ENCODE measurements at places on chromosomes 11 and 22.
A peak's percentile ranks its signal among the peaks of the same experiment; 100 is the strongest.

- DNase-seq, result no peak
Observed at GRCh38 chr11:131796541-131796940, 426.1 kb downstream of the NTM start.

DNA sequence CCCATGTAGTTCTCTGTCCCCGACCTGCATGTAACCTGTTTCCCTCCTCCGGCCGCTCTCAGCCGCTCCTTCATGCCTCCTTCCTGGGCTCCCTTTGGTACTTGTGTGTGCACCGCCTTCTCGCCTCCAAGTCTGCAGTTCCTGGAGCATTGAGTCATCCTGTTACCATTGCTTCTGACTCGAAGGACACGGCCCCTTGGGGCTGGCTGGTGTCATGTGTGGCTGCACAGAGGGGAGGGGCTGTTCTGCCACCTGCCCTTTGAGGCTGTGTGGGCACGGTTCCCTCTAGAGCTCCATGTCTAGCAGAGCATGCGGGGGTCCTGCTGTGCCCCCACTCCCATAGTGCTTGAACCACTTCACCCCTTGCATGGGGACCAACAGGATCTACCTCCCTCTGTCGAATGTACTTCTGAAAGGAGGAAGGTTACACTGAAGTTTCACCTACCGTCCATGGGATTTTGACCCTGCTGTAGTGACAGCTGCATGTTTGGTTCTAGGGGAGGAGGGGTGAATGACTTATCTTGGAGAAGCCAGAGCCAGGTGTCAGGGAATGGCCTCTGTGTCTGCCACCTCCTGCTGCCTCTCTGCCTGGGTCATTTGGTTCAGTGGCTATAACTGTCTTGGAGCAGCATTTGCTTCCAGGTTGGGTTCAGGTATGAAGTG, 39.6 kb downstream of the BCR start:
- peak; percentile 70 for DNase-seq

- DNase-seq, result no peak
Observed at GRCh38 chr22:37500745-37501609, 14.8 kb upstream of the MFNG start.

- DNase-seq, result no peak
Observed at GRCh38 chr22:37496651-37497050, 10.5 kb upstream of the MFNG start.

- DNase-seq, result no peak
Observed at GRCh38 chr11:85831050-85831449, 20.1 kb upstream of the SYTL2 start.

DNA sequence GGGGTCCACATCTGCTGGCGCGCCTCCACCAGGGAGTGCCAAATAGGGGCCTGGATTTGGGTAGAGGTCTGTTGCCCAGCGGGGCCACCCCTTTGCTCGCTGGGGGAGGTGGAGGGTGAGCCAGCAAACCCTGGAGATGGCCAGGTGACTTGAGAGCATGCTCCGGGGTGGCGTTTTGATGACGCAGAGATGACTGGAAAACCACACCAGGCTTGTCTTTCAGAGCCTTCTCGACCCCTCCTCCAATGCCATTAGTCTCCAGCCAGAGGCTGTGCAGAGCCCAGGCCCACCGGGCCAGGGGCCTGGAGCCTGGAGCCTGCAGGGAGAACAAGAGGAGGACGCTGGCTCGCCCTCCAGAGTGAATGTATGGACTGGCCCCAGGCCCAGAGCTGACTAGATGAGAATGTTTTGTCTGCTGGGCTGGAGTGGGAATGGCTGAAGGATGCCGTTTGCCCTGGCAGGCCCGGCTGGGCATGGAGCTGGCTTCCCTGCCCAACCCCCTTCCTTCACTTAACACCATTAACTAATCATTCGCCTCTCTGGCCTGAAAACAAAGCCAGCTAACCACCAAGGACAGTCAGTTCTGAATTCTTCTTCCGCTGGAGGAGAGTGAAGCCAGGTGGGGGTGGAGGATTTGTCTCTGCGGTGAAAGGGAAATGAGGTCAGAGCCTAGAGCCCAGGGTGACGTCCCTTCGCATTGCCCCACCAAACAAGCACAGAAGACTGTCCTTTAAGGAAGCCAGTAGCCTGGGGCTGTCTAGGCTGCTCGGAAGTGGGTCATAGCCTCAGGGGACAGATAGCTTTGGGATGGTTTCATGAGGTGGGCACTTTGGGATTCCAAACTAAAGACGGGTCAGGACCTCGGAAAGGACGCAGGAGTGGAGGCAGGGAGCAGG, 1.6 kb upstream of the MCAM start:
- peak; percentile 76 for DNase-seq

DNA sequence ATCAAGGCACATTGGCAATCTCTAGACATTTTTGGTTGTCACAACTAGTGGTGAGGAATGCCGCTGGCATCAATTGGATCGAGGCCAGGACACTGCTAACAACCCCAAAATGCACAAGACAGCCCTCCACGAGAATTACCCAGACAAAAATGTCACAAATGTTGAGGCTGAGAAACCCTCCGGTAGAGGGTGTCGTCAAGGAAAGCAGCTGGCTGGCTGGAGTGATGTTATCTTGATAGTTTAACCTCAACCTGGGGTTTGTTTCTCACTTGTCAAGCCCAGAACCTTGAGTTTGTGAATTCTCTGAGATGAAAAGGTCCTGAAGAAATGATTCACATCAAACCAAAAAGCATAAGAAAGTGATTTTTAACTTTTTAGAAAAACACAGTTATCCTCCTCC, 21.1 kb upstream of the TMPRSS13 start:
- DNase-seq, result peak; percentile 56

DNA sequence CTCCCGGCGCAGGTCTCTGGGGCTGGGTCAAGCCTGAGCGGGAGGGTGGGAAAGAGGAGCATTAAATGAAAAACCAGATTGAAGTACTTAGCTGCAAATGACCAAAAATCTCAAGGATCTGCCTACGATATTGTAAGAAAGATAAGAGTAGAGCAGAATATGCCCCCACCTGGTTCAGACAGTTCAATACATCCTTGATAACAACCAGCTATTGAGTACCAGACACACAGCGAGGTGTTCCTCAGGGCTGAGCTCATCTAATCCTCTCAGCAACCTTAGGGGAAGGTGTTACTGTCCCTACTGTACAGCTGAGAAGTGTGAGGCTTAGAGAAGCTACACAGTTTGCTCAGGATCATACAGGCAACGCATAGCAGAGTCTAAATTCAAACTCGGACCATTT, 27.4 kb upstream of the HMGXB4 start:
- no peak for DNase-seq

- DNase-seq, result no peak
Observed at GRCh38 chr11:24199461-24199860, 297.4 kb upstream of the LUZP2 start.

All from GM10248 (cell line).